Activated B cell treated with CpG ODN at 0.5 μM for 24 hours (primary cell): ENCODE measurements at places on chromosomes 3 and 15.

GRCh38 chr15:86571873-86572272 is 492.2 kb downstream of the AGBL1 start:
- DNase-seq = no peak

GRCh38 chr3:175255698-175256097 is 396.6 kb downstream of the NAALADL2 start:
- no peak for DNase-seq

DNA sequence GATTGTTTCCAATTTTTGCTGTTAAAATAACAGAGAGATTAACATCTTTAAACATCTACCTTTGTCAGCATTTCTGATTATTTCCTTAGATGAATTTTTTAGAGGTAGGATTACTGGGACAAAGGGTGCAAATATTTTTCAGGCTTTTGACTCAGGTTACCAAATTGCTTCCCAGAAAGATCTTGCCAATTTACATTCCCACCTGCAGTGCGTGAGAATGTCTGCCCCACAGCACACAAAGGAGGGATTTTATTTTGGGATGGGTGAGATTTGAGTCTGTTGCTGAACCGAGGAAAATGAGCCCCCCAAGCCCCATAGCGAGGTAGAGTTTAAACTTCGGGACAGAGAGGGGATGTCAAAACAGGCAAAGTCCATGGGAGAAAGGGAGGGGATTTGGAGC is 25.9 kb upstream of the RNU6-1 start:
- no peak for DNase-seq

DNA sequence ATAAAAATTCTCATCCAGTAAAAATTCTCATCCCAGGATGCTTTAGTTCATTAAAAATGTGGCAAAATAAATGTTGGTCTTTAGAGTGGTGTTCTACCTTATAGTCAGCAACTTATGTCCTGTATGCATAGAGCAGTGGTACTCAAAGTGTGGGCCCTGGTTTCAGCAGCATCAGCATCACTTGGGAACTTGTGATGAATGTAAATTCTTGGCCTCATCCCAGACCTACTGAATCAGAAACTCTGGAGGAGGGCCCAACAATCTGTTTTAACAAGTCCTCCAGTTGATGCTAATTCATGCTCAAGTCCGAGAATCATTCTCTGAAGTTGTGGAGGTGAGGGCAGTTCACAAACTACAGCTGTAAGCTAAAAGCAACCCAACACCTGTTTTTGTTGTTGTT is 307.3 kb upstream of the SATB1 start:
- DNase-seq = no peak

GRCh38 chr3:34475851-34476250 is 677.4 kb downstream of the PDCD6IP start:
- DNase-seq = no peak
